ENCODE measurements at places on chromosomes 11 and 22.

- DNase-seq, result no peak
Observed at GRCh38 chr11:74786574-74786973, 37.9 kb downstream of the RNF169 start.

DNA sequence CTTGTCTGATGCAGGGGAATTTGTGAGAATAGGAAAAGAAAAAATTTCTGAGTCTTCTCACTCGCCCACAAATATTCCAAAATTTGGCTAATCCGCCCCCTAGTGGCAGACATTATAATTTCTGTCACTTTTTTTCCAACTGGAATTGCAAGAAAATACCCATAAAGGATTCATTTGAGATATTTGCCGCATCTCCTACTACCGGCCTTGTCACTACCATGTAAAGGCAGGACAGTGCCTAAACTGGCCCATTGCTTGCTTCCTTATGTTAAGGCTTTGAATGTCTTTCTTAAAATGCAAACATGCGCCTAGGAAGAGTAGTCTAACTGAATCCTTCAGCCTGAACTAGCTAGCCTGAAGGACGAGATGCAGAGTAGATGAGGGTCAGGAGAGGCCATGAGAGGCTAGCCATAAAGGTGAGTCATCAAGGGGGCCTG lies 9.3 kb upstream of the CEP295 start:
- DNase-seq, result peak; percentile 47

GRCh38 chr11:131637469-131638175 lies 267.2 kb downstream of the NTM start:
- peak; percentile 77 for DNase-seq

- no peak for DNase-seq
Observed at GRCh38 chr11:67551127-67551526, 27.9 kb upstream of the CABP2 start.

- no peak for DNase-seq
Observed at GRCh38 chr22:47064416-47064815, 302.0 kb downstream of the TBC1D22A start.

GRCh38 chr11:81030186-81030585 lies 1589.4 kb upstream of the TENM4 start:
- DNase-seq, result no peak

GRCh38 chr11:125068368-125068767 lies 5.3 kb downstream of the SLC37A2 start:
- DNase-seq, result no peak

- no peak for DNase-seq
Observed at GRCh38 chr11:134528453-134528852, 116.4 kb upstream of the B3GAT1 start.

DNA sequence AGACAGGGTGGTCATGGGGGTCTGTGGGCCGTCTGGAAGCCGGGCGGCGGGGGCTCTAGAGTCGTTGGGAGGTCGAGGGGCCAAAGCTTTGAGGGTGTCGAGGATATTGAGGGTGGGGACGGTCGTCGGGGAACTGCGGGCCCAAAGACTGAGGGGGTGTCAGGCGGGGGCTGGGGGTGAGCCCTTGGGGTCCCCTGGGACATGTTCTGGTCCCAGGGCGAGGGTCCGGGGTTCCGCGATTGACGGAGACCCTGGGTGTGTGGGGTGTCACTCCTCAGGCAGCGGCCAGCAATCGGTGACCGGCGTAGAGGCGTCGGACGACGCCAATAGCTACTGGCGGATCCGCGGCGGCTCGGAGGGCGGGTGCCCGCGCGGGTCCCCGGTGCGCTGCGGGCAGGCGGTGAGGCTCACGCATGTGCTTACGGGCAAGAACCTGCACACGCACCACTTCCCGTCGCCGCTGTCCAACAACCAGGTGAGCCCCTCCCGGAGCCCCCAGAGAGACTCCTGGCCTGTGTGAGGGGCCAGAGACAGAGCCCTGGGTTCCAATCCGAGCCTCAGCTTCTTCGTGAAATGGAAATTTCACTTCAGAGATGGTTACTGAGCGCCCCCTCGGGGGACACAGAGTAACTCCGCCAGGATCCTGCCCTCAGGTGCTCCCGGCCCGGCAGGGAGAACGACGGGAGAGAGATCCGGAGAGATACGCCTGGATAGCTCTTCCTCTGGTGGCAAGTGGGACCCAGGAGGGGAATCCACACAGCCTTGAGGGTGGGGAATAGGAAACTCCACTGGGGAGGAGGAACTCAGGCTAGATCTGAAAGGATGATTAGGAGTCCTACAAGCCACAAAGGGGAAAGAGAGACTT lies 714 bp downstream of the SDF2L1 start:
- peak; percentile 59 for DNase-seq

GRCh38 chr22:27238935-27239510 lies 562.5 kb downstream of the MN1 start:
- DNase-seq, result peak; percentile 100

GRCh38 chr11:70912226-70912840 lies 340.0 kb downstream of the SHANK2 start:
- DNase-seq, result peak; percentile 79

DNA sequence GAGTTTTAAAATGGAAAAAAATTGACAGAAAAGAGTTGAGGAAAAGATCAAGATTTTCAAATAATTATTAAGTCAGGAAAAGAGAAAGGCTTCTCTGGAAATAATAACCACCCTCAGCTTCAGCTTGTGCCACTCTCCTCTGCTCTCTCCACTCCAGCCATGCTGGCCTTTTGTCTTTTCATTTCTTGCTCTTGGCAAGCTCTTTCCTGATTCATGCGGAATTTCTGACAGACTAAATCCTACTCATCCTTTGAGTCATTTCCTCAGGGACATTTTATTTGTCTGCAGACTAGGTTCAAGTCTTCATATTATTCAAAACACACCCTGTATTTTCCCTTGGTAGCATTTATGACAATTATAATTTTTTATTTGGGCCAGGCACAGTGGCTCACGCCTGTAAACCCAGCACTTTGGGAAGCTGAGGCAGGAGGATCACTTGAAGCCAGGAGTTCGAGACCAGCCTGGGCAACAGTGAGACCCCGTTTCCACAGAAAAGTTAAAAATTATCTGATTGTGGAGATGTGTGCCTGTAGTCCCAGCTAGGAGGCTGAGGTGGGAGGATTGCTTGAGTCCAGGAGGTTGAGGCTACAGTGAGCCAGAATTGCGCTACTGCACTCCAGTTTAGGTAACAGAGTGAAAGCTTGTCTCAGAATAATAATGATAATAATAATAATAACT lies 7.8 kb upstream of the P4HA3 start:
- peak; percentile 97 for DNase-seq

DNA sequence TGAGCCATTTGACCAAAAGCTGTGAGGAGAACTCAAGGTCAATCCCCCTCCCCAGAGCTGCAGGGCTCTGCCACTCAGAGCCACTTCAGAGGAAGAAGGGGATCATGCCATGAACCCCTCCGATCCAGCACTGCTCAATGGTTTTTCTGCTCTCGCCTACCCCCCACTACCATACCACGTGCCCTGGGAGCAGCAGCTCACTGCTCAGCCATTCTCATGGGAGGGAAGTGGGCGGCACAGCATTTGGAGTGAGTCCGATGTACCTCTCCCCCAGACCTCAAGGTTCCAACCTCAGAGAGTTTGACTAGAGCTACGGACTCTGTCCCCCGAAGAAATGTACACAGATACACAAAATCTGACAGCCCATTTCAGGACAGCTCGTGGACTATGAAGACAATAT lies 34.5 kb downstream of the AP1B1 start:
- no peak for DNase-seq

DNA sequence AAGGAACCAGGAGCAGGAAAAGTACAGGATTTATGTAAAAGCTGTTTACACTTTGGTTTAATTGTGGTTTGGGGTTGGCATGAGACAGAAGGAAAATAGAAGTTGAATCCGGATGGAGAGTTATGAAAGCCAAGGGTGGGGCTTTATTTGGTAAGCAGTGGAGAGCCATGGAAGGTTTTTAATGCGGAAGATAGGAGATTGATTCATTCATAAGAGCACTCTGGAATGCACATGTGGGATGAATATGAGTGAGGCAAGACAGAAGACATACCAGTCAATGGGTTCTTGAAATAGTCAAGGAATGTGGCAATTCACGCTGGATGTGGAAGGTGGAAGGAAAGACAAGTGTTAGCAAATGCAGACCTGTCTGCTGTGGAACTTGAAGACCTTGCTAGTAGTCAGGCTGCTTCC lies 9.3 kb upstream of the GLB1L3 start:
- DNase-seq, result peak; percentile 73

DNA sequence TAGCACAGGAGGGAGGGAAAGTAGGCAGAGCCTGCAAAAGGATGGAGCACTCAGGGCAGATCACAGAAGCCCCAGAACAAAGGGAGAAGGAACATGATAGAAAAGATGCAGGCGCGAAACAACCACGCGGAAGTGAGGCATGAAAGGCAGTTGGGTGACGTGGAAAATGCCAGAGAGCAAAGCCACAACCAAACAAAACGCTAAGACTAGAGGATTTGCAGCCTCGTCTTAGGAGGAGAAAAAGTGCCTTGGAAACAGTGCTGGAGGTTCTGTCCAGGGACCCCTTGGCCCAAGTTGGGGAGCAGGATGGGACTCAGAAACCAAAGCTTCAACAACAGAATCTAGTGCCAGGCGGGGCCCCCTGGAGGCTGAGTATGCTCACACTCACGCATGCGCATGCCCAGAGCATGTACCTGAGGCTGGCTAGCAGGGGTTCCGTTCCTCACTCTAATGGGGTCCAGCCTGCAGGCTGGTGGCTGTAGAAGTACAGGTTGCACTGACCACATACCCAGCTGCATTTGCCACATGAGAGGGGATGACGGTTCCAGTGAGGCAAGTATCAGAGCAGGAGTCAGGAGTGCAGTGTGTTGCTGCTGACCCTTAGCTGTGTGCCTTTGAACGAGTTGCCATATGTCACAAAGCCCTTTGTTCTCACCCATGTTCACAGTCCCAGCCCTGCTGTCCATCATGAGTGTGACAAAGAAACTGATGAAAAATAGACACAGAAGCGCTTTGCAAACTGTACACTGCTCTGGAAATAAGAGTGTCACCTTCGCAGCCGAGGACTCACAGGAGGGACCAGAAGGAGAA lies 568.6 kb upstream of the CADM1 start:
- DNase-seq, result no peak

DNA sequence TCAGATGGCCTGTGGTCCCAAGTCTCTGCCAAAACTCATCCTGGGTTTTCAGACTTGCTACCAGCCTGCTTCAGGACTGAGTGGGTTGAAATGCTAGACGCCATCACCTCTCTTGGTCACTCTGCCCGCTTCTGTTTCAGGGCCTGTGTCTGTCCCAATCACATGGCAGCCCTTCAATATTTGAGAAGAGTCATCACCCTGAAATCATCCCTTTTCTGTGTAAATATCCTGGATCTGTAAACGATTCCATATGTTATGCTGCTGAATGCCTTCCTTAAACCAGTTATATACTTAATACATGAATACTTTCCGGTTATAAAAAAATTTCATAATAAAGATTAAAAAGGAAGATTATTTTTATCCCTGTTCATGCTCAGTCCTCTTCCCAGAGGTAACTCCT lies 39.8 kb upstream of the TLCD5 start:
- DNase-seq, result peak; percentile 67

DNA sequence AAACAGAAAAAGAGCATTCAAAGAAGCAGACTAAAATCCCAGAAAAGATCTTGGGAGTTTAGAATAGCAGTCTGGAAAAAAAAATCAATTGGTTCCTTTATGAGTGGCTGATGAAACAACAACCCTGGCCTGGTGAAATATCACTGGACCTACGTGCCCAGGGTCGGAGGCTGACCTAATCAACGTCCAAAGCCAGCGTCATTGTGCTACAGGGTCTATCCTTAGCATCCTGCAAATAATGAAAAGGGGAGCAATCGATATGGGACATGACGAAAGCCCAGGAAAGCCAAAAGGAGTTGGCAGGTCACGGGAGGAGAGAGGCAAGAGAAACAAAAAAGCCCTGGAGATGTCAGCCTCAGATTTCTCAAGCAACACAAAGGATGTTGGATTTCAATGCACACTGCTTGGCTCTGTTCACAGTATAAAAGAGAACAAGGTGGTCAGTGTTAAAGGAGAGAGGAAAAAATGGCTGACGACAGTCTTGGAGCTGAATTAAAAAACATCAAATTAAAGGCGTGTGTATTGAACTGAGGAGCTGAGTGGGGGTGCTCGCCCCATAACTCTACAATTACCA lies 148.8 kb downstream of the BLID start:
- no peak for DNase-seq

DNA sequence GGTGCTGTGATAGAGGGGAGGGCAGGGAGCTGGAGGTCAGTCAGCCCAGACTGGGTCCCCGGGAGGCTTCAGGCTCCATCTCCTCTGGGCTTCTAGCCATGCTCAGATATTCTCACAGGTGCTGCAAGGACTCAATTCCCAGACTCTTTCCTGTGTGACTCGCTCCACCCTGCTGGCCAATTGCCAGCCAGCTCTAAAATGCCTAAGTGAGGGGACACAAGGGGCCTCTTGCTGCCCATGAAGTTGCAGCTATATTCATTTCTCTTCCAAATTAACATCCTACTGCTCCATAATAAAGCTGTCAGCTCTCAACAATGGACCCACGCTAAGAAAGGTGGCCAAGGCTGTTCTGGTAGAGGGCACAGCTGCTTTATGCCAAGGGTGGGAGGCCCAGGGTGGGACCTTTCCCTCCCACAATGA lies 101.5 kb downstream of the PLEKHA7 start:
- no peak for DNase-seq

DNA sequence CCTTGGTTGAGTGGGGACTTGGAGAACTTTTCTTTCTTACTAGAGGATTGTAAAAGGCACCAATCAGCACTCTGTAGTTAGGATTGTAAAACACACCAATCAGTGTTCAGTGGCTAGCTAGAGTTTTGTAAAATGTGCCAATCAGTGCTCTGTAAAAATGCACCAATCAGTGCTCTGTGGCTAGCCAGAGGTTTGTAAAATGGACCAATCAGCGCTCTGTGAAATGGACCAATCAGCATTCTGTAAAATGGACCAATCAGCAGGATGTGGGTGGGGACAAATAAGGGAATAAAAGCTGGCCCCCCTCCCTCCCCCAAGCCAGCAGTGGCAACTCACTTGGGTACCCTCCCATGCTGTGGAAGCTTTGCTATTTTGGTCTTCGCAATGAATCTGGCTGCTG lies 5.5 kb upstream of the DRG1 start:
- peak; percentile 10 for DNase-seq

DNA sequence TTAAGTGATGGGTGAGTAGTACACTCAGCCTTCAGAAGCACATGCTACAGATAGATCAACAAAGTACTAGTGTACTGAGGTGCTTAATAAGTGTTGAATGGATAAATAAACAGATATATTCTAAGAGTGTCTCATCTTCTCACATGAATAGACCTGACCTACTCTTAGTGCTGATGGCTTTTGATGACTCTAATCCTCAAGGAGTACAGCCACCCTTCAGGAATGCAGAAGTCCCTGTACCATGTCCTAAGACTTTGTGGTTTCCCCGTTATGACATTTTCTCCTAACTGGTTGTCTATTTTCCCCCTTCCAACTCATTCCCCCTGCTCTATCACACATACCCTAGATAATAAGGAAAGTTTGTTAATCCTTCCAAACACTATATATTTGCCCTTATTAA lies 61.6 kb downstream of the C11orf65 start:
- peak; percentile 19 for DNase-seq

GRCh38 chr11:105181100-105181499 lies 41.5 kb upstream of the CARD18 start:
- DNase-seq, result peak; percentile 91

- DNase-seq, result peak; percentile 78
Observed at GRCh38 chr11:12494699-12495098, 117.3 kb downstream of the PARVA start.

GRCh38 chr11:86244063-86244521 lies 461 bp upstream of the EED start:
- DNase-seq, result no peak

Measured in fibroblast of skin of right biceps (primary cell).